ENCODE measurements at places on chromosomes 7 and 10.

DNA sequence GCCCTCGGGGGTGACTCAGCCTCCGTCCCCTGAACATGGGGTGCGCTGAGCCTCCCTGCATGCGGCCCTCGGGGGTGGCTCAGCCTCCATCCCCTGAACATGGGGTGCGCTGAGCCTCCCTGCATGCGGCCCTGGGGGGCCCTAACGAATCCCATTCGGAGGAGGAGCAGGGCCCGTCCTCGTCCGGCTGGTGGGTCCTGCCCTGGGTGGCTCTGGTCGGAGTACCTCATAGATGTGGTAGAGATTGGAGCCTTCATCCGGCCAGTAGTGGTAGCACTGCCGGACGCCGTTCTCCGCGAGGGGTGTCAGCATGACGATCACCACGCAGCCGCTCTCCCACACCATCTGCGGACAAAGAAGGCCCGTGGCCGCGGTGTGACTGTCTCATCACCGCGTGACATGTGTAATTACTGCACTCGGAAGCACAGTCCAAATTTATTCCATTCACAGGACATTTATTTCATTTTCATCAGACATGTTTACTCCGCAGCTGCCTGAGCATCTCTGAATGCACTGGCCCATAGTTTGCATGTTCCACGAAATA is 241.1 kb downstream of the DNAJB6 start:
- DNase-seq: no peak

DNA sequence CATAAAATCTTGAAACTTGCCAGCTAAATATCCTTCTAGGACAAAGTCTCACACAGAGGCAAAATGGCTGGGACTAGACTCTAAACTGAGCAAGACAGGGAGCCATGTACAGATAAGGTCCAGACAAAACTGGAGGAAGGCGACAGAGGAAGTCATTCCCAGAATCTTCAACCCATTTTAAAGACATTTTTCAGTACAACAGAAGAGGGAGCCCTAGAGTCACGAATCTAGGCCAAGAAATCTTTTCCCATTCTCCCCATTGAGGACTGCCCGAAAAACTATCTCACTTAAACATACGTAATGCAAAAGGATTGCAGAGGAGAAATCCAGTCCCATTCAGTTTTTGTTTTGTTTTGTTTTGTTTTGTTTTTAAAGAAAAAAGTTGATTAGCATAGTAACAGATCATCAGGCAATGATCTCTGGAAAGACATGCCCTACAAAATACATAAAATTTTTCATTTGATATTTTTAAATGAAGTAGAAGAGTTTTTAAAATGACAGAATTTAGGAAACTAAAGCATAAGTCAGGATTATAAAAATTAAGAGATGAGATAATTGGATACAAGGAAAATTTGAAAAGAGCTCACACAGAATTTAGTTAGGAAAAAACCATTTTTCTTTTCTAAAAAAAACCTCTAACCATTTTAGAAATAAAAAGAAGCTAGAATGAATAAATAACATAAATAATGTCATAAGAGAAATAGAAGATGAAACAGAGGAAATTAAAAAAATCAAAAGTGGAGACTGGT is 16.9 kb upstream of the PRF1 start:
- DNase-seq: no peak

GRCh38 chr10:34647160-34647559 is 167.9 kb downstream of the PARD3 start:
- DNase-seq: no peak

GRCh38 chr10:112208292-112208691 is 24.7 kb upstream of the GPAM start:
- DNase-seq: no peak

DNA sequence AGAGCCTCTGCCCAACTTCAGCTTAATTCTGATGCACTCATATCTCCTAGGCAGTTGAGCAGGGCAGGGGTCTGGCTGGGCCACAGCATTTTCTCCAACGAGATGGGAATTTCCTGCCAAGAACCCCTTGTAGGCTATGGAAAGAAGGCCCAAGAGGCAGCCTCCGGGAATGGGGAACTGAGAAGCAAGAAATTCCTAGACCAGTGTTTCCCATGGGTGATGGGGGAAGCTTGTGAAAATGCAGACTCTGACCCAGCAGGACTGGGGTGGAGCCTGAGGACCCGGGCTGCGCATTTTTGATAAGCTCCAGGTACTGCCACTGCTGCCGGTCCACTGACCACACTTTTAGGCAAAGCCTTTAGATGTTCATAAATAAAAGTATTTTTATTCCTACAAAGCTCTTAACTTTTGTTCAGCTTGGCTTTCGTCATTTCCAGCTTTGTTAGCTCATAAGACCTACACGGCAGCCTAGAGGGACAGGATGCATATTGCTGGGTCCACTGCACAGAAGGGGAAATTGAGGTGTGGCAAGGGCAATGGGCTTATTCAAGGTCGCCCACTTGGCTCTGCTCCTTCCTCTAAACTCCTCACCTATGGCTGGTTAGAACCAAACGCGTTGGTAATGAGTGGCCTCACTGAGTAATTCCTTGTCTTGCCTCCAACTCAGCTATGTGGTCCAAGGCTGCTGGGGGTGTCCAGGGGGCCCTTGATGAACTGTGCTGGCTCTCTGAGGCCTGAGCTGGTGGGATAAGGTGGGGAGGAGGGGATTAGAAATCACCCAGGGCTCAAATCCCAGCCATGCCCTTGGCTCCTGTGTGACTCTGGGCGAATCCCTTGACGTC is 29.5 kb downstream of the ZCCHC24 start:
- no peak for DNase-seq

- DNase-seq: no peak
These were observed 22.6 kb downstream of the ZNF786 start for GRCh38 chr7:149067869-149068268.

DNA sequence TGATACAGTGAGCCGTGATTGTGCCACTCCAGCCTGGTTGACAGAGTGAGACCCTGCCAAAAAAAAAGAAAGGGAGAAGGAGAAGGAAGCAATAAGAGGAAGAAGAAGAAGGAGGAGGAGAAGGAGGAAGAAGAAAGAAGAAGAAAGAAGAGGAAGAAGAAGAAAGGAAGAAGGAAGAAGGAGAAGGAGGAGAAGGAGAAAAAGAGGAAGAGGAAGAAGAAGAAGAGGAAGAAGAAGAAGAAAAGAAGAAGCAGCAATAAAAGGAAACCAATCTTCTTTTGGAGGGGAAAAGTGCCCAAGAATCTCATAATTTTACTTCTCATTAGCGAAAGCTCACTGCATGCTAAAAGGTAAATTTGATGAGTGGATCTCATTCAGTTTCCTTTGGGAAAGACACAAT is 85.7 kb upstream of the GLCCI1 start:
- DNase-seq: no peak

DNA sequence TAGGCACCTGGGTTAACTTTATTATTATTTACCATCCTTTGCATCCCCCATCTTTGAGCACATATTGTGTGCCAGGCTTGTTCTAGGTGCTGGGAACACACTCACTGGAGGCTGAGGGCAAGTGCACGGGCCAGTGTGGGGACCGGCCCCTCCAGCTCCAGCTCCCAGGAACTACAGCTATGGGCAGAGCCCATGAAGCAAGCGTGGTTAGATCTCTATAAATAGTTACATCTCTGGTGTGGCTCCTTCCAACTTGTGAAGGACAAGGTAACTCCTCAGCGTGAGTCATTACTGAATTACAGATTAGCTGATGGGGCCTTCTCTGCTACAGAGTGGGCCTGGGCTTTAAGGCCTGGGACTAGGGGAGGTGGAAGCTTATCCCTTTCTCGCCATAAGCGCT is 583.5 kb downstream of the SDK1 start:
- DNase-seq: no peak

GRCh38 chr10:74079936-74080590 is 70.6 kb downstream of the AP3M1 start:
- DNase-seq: no peak

DNA sequence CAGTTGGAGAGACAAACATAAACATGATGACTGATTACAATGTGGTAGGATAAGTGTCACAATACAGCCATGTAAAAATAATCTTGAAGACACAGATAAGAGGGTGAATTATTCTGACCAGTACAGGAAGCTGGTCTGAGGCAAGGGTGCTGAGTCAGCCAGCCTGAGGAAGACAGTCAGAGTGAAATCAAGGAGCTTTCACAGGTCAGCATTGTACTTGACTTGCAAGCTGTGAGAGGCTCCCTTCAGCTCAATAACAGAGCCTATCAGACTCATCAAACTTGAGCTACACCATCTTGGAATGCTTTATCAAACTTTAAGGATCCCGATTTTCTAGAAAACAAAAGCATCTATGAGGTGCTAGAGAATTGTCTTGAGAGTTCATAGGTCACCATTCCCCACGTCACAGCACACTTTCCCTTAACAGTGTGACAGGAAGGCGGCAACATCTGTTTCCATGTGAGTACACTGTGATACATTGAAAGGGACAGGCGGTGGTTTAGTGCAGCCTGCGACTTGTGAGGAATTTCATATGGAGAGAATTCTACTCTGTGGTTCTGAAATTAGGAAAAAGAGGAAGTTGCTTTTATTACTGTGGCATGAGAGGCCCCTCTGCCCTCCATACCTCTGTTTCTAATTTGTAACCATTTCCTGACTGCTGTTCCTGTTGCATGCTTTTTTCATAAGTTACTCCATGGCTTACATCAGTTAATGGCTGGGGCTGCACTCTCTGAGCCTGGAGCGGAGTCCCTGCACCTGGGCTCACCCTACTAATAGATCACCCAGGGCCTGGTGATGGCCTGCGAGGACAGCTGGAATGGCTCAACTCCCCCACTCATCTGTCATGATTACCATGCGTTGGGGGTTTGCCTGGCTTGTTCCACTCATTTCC is 417.1 kb downstream of the SUGCT start:
- DNase-seq: no peak

DNA sequence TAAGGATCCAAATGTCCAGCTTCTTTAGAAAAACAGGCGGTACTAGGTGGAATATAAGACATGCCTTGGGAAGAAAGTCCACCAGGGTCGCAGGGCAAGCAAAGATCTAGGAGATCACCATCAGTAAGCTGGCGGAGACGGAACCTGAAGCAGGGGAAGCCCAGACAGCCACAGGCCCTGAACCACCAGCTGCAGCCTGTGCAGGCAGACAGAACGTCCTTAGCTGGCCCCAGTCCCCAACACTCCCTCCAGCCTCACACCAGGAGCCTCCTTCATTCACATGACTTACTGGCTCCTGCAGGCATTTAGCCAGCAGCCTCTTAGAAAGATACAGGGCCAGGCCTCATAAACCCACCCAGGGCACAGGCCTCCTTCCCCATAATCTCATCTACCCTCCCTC is 17.4 kb downstream of the RGS10 start:
- no peak for DNase-seq

DNA sequence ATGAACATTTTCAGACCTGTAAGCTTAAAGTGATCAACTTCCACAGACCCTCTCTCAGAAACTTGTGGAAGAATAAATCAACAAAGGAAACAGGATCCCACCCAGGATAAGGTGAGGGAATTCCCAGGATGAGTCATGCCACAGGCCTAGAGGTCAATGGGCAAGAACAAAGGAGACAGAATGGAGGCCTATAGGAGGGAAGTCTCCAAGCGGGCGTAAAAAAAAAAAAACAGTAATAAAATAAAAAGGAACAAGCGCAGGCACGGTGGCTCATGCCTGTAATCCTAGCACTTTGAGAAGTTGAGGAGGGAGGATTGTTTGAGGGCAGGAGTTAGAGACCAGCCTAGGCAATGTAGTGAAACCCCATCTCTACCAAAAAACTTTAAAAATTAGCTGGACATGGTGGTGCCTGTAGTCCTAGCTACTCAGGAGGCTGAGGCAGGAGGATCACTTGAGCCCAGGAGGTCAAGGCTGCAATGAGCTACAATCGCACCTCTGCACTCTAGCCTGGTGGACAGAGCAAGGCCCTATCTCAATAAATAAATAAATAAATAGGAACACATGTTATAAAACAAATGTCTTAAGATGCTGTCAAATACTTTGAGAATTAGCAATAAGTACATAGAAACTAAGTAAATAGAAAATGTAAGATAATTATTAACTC is 8.4 kb downstream of the SORBS1 start:
- no peak for DNase-seq

- no peak for DNase-seq
These were observed 45.4 kb downstream of the CPVL start for GRCh38 chr7:29100924-29101323.

- no peak for DNase-seq
These were observed 41.2 kb upstream of the PTPRZ1 start for GRCh38 chr7:121831801-121832200.

DNA sequence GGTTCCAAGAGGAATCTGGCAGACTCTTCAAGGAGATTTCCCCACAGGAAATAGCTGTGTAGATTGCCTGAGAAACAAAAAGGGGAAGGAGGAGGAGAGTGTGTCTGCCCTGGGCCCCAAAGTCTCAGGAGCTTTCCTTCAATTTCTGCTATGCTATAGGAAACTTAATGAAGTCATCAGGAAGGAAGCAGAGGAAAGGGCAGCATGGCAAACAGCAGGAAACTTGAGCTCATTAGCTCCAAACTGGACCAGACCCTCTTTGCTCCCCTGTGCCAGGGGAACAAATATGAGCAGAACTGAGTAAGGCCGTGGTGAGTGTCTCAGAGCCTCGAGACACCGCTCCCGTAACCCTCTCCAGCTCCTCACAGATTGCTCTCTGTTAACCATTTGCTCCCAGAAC is 4.8 kb upstream of the KCNIP2 start:
- DNase-seq: no peak

GRCh38 chr10:12510984-12511383 is 161.6 kb downstream of the CAMK1D start:
- DNase-seq: no peak

DNA sequence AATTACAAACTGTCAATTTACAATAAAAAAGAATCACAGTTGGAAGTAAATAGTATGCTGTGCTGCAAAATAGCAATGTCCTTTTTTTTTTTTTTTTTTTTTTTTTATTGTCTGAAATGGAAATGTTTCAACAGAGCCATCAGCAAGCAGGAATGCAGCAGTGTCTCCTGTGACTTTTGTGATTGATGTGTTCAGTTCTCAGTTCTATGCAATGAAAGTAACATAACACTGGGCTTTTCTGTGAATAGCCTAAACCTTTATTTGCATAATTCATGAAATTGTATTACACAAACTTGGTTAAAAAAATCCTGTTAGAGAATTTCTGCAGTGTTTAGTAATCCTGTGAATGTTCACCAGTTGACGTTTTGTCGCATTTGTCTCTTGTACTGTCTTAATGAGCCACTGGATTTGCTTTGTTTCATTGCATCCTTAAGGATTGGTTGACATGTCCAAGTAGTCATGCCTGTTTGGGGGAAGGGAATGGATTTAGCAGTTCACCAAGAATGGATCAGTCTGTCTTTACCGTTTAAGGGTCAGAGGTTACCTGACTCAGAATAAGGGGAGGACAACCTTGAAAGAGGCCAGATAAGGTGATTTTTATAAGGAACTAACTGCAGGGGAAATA is 192.7 kb downstream of the MLLT10 start:
- DNase-seq: no peak

DNA sequence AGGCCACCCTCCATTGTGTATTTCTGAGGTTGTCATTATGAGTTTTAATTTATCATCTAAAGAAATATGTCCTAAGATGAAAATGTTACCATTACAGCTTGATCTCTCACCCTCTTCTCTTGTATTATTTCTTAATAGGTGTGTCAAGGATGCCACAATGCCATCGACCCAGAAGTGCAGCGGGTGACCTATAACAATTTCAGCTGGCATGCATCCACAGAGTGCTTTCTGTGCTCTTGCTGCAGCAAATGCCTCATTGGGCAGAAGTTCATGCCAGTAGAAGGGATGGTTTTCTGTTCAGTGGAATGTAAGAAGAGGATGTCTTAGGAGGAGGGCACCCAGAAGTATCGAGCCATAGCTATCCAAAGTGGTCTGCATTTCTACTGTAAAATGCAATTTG is 46.8 kb downstream of the TES start:
- DNase-seq: no peak
